ENCODE measurements at places on chromosomes 5 and 9. TPM values are rescaled to one million over a fixed set of nuclear protein-coding genes. Genes with fewer than 3 reads are reported as not detected.

Gene TAF11L2
- not detected for total RNA-seq

Gene HTR4
- not detected for total RNA-seq

Gene MAP1B
- 82.3 TPM for total RNA-seq

Gene RPS23
- total RNA-seq: 1,388 TPM

Gene PAXX
- total RNA-seq: 64.0 TPM

Gene GAS1
- total RNA-seq: 0.13 TPM

DNA sequence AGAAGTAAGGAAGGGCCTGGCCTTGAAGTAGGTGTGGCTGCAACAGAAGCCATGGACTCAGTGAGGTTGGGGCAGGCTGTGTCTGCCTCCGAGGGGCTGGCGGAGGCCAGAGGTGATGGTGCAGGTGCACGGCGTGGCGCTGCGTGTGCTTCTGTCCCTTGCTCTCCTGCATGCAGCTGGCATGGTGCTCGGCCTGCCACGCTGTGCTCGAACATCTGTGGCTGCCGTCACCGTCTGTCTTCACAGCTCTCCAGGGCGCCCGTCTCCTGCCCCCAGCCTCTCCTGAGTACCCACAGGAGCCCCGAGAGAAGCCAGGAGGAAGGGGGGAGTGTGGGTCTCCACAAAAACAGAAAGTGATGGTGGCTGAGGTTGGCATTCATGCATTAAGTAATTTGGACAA lies 193.7 kb downstream of the CACNA1B start:
- no peak overlapping the region for H3K27ac ChIP-seq
- H3K4me1 ChIP-seq: no peaks in the 10 kb centered on the region
- no peak for DNase-seq
- H3K27me3 ChIP-seq: no peaks in the 10 kb centered on the region
- no peaks in the 10 kb centered on the region for H3K36me3 ChIP-seq
- no peak overlapping the region for H3K4me3 ChIP-seq

GRCh38 chr5:126852091-126852571 lies 75.2 kb downstream of the LMNB1 start:
- no peaks in the 10 kb centered on the region for H3K4me1 ChIP-seq
- H3K27ac ChIP-seq: no peak overlapping the region
- DNase-seq: no peak
- no peak overlapping the region for H3K4me3 ChIP-seq
- H3K36me3 ChIP-seq: no peaks in the 10 kb centered on the region
- no peaks in the 10 kb centered on the region for H3K27me3 ChIP-seq

Data from Panc1 (cell line).